Fibroblast of skin of right biceps (primary cell): ENCODE measurements at places on chromosomes 2 and 18.

DNA sequence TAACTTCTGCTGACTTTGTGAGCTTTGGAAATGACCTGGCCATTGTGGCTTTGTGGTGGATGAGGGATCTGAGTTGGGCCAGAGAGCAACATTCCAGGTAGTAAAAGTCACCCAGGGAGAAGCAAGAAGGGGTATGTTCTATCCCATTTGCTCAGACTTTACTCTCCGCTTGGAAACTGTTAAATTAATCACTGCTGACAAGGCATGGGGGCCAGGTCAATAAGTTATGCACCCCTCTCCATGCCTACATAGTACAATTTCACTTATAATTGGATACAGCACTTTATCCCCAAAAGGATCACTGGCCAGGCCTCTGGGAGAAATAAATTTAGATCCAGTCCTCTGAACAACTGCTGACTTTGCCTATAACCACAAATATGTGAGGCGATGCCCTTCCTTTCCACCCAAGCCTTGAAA lies 92.1 kb downstream of the RPRM start:
- peak; percentile 70 for DNase-seq

GRCh38 chr2:223967981-223968380 lies 10.7 kb downstream of the MRPL44 start:
- peak; percentile 80 for DNase-seq

DNA sequence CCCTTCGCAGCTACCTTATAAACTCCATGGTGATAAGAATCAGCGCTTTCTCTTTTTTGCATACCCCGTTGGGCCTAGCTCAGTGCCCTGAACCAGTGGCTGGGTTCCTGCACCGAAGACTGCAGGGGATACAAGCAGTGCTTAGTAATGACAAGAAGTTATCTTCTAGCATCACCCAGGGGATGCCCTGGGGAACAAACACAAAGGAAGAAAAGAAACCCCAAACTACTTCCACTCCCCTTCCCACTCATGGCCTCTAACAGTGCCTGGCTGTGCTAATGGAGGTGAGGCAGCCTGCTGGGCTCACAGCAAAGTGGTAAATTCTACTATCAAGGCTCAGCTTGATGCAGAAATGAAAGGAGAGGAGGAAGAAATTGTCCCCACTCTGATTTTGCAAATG lies 314.7 kb downstream of the TXNL1 start:
- no peak for DNase-seq

GRCh38 chr2:238164906-238165287 lies 6.1 kb downstream of the ERFE start:
- DNase-seq: no peak

GRCh38 chr2:134712299-134712698 lies 6.5 kb downstream of the TMEM163 start:
- no peak for DNase-seq

DNA sequence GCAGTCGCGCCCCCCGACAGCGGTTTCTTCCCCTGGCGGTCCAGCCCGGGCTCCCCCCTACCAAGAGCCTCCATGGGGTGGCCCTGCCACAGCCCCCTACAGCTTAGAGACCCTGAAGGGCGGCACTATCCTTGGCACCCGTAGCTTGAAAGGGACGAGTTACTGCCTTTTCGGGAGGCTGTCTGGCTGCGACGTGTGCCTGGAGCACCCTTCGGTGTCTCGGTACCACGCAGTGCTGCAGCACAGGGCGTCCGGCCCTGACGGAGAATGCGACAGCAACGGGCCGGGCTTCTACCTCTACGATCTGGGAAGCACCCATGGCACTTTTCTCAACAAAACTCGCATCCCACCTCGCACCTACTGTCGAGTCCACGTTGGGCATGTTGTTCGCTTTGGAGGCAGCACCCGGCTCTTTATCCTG lies 475 bp downstream of the SLC4A1AP start:
- no peak for DNase-seq

- DNase-seq: no peak
These were observed 41.5 kb downstream of the KCMF1 start for GRCh38 chr2:85012431-85012830.

DNA sequence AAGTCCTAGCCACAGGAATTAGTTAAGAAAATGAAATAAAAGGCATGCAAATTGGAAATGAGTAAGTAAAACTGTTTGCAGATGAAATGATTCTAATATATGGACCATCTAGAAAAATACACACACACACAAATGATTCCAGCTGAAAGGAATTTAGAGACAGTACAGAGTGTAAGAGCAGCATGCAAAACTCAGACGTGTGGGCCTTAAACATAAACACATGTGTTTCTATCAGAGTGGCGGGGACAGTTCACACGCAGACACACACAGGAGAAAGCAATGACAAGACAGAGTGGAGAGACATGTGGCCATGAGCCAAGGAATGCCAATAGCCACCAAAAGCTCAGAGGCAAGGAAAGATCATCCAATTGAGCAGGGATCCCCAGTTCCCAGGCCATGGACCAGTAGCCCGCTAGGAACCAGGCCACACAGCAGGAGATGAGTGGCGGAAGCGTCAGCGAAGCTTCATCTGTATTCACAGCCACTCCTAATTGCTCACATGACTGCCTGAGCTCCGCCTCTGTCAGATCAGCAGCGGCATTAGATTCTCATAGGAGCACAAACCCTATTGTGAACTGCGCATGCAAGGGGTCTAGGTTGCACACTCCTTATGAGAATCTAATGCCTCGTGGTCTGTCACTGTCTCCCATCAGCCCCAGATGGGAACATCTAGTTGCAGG lies 155.4 kb downstream of the ARL4C start:
- DNase-seq: peak; percentile 95

- DNase-seq: no peak
These were observed 1531.7 kb upstream of the NXPH2 start for GRCh38 chr2:140311905-140312304.

GRCh38 chr2:58133395-58133794 lies 86.8 kb downstream of the VRK2 start:
- DNase-seq: no peak

- no peak for DNase-seq
These were observed 78.7 kb downstream of the MYCN start for GRCh38 chr2:16019060-16019480.

DNA sequence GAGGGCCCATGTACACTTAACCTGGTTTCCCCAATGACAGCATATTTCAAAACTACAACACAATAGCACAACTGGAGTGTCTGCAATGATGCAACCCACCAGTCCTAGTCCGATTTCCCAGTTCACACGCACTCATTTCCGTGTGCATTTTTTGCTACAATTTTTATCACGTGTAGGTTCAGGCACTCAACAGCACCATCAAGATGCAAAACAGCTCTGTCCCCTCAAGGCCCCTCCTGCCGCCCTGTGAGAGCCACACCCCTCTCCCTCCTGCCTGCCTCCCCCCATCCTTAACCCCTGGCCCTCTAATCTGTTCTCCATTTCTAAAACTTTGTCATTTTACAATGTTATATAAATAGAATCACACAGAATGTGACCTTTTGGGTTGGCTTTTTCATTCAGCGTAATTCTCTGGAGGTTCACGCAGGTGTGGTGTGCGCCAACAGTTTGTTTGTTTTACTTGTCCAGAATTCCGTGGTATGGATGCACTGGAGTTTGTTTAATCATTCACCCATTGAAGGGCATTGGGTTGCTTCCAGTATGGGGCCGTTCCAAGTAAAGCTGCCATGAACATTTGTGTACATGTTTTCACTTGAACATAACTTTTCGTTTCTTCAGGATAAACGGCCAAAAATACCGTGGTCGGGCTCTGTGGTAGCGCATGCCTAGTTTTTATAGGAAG lies 8.4 kb downstream of the KCNIP3 start:
- no peak for DNase-seq

DNA sequence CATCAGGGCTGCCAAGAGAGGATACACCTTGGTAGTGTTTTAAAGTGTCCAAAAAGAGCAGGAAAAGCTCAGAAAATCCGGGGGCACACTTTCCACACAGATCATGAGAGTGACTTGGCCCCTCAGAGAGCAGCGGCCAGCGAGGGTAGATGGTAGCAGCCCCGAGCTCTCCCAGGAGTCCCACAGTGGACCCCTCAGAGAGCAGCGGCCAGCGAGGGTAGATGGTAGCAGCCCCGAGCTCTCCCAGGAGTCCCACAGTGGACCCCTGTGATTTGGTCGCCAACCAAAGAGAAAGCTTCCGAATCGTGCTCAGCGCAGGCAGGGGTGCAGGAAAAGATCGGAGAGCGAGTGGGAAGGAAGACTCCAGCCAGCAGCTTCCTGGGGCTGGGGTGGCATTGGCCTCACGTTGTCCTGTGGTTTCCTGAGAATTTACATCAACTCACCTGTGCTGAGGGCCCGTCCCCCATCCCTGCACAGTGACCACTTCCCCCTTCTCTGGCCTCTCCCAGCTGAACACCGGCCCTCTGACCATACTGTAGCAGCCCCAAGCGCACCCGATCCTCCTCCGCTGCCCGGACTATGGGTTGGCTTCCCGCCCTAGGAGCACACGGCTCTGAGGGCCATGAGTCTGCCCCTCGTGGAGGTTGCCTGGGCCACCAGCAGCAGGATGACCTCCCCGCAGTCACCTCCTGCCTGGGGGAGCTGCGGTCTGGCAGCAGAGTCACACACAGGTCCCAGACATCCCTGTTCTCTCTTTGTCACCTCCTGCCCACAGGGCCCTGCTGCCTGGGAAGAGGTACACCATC lies 33.7 kb downstream of the MTERF4 start:
- DNase-seq: no peak
